ENCODE measurements at places on chromosomes 1 and 21. TPM values are rescaled to one million over a fixed set of nuclear protein-coding genes. Genes with fewer than 3 reads are reported as not detected.

TTC34 gene
- total RNA-seq = 0.08 TPM

THEM5 gene
- not detected for total RNA-seq

GRCh38 chr21:41443562-41443961 lies 17.5 kb downstream of the MX1 start:
- no peak for DNase-seq

SLAMF6 gene
- 0.19 TPM for total RNA-seq

GRCh38 chr1:2314803-2315673 lies 76.3 kb downstream of the MORN1 start:
- no peak for DNase-seq

- no peak for DNase-seq
Observed at GRCh38 chr1:62991152-62991551, 207.2 kb downstream of the ATG4C start.

CEP104 gene
- 21.7 TPM for total RNA-seq

DNA sequence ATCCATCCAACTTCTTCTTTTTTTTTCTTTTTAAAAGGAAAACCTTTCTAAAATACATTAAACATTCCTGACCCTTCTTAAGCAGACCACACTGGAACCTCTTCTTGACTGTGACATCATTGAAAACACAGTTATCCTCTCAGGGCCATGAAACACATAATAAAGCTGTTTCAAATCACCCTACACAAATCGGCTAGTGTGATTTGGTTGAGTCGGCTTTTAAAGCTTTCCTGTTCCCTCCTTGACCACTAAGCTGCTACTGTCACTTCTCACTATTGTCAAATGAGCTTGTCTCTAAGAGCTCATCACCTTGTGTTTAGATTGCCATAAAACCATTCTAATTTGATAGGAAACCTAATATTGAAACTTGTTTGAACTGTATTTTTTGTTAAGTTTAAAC lies 5.9 kb downstream of the USP24 start:
- DNase-seq = no peak

GRCh38 chr1:86175756-86176155 lies 19.2 kb upstream of the COL24A1 start:
- DNase-seq = no peak

GRCh38 chr1:205328476-205328875 lies 6.9 kb upstream of the NUAK2 start:
- DNase-seq = no peak

DMRTA2 gene
- total RNA-seq = not detected

GRCh38 chr1:56788588-56788987 lies 30.6 kb downstream of the FYB2 start:
- DNase-seq = no peak

- DNase-seq = no peak
Observed at GRCh38 chr1:89363196-89363595, 663 bp upstream of the GBP6 start.

- DNase-seq = no peak
Observed at GRCh38 chr1:1035291-1035943, 15.5 kb downstream of the AGRN start.

WNT9A gene
- 0.78 TPM for total RNA-seq

- no peak for DNase-seq
Observed at GRCh38 chr1:156492591-156493080, 7.9 kb downstream of the MEF2D start.

DNA sequence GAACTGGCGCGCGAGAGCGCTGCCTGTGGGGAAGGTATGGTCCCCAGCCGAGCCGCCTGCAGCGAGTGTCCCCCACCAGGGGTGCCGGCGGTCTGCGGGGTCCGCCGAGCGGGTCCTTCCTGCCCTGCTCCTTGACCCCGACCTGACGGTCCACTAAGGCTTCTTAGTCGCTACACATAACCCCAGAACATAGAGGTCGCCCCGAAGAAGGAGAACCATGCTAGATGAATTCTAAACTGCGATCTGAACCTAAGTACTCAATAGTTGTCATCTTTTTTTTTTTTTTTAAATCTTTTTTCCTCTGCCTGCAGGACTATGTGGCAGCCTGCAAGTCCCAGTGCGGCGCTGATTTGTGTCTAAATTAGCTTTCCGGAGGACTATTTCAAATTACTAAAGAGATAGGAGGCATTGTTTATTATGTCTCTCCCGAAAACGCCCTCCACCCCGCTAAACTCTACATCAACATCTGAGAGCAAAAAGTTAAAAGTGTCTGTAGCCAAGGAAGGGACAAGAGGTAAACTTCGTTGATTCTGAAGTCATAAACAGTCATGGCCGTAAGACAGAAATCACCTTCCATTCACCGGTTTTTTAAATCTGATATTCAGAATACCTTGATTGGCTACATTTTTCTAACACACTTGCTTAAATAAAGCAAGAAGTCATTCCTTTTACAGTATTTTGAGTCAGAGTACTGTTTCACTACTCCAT lies 476 bp downstream of the AXDND1 start:
- DNase-seq = no peak

- no peak for DNase-seq
Observed at GRCh38 chr1:230127105-230128054, 60.3 kb downstream of the GALNT2 start.

HCN3 gene
- total RNA-seq = 0.41 TPM

IVL gene
- total RNA-seq = not detected

DNA sequence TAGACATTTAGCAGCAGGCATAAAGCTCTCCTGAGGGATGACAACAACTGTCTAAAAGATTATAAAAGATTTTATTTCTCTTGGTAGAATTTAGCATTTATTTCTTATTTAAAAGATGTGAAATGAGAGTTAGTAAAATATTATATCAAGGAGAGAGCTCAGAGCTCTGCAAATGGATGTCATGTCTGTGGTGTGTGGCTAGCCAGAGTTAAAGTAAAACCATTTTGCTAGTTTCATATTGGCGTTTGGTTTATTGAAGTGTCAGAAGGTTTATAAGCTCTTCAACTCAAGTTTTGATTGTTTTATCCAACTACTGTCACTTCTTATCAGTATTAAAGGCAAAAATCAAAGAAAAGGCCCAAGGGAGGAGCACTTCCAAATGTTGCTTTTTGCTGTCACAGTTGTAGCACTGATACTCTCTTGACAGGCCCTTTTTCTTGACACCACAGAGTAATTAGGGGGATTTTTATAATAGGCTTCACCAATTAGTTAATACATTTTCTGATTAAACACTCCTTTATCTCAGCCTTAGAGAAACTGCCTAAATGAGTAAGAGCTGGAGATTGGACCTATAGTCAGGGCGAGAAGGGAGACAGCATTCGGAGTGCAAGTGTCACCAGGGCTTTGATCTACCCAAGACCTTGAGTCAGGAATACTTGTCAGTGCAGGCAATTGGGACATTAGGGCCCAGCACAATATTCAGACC lies 233.9 kb downstream of the PTBP2 start:
- no peak for DNase-seq

CHI3L1 gene
- 0.85 TPM for total RNA-seq

- DNase-seq = no peak
Observed at GRCh38 chr1:207911856-207912760, 1.2 kb upstream of the CD34 start.

CACNA1E gene
- 1.7 TPM for total RNA-seq

DNA sequence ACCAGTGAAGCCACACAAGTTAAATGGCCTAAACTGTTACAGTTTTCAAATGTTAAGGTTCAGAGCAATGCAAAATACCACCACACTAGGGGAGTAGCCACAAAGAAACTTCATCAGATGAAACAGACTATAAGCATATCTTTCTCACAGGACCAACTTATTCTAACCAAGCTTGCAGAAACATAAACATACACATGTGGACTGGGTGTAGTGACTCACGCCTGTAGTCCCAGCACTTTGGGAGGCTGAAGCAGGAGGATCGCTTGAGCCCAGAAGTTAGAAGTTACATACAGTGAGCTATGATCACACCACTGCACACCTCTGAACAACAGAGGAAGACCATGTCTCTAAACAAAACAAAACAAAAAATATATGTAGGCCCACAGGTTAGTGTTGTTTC lies 17.3 kb downstream of the WDR47 start:
- no peak for DNase-seq

GRCh38 chr1:107555578-107555977 lies 409.4 kb downstream of the VAV3 start:
- no peak for DNase-seq

DNA sequence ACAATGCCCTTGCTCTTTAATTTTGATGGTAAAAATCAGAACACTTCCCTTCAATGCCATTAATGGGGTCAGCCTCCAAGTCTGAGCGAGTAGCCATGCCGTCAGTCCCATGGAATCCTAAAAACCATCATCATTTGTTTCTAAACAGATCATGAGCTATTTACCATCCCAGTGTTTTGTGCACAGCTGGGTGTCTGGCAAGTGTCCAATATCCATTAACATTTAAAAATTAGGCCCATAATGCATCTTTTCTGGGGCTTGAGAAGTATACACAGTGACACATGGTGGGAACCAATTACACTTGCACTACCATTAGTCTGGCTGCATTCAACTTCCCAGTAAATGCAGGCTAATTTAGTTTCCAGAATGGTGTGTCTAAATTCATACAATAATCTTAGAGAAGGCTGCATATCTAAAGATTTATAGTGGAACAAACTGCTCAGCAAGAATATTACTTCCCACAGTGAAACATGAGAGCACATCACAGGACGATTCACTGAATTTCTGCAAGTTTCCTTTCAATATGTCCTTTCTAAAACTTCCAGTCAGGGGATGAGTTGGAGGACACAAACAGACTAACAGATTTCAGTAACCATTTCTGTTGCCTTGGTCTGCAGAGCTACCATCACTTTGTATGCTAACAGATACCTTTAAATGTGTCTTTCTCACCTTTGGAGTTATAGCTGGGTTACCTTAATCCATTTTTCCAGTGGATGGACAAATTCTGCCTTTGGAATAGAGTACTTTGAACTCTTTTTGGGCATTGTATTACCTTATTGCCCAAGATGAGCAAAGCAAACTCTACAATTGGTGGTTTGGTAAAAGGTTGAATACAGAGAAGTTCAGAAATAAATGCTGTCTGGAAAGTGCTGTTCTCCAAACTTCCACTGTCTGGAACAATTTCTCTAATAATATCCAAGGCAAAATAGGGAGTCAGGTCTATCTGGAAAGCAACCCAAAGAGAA lies 258.0 kb downstream of the PTBP2 start:
- no peak for DNase-seq

GRCh38 chr1:75131565-75132241 lies 2.5 kb upstream of the LHX8 start:
- DNase-seq = no peak

PRAMEF13 gene
- total RNA-seq = not detected

GRCh38 chr1:81032973-81033425 lies 767.7 kb upstream of the ADGRL2 start:
- no peak for DNase-seq

SLAMF8 gene
- 4.2 TPM for total RNA-seq

All from right atrium auricular region (tissue), 2 donors.